ENCODE measurements at places on chromosomes 3 and 15.
A peak's percentile ranks its signal among the peaks of the same experiment; 100 is the strongest.

DNA sequence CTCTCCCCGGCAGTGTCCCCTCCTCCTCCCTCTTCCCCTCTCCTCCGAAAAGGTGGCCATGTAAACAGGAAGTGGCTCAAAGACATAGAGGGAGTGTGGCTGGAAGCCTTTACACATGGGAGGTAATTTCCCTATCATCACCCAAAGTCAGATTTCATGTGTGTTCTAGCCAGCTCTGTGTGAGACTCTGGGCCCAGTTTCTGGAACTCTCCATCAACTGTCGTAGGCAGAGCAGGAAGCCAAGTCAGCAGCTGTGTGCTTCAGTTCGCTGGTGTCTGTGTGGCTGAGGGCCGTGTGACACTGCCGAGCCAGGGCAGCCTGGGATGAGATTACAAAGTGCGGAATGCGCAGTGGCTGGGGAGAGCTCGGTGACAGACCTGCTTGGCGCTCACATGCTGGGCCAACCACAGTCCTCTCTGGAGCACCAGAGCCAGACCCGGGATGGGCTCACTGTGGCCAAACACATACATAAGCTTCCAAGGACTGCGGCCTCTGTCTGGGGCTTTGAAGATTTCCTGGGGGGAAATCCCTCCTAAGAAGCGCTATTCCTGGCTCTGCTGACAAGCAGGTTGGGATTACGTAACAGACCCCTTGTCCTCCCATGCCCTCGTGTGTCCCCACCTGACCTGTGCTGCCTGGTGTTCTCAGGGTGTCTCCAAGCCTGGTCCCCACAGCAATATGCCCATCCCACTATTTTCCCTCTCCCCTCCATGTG is 50.7 kb downstream of the UMPS start:
- no peak for DNase-seq

DNA sequence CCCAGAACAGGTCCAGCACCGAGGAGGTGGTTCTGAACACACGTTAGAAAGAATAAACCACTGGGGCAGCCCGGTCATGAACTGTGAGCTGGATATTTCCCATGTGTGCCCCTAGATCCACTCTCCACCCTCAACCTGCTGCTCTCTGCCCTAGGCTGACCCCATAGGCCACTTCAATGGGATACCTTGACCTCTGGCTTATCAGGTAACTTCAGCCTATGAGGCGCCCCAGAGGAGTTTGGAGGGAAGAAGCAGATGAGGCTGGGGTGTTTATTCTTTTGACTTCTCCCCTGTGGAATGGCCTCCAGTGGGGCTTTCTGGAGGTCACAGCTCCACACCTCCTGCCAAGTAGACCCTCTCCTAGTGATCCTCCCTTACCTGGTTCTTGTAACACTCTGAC is 47.7 kb upstream of the SLC7A14 start:
- no peak for DNase-seq

GRCh38 chr3:145182196-145182911 is 978.6 kb downstream of the PLOD2 start:
- no peak for DNase-seq

- DNase-seq, result no peak
Measured at GRCh38 chr15:29675791-29676301, 146.4 kb downstream of the TJP1 start.

GRCh38 chr3:45659661-45660566 is 29.3 kb upstream of the SACM1L start:
- DNase-seq, result peak; percentile 20

GRCh38 chr15:55254916-55255679 is 34.5 kb downstream of the RAB27A start:
- no peak for DNase-seq

GRCh38 chr15:38499651-38500050 is 45.7 kb downstream of the FAM98B start:
- DNase-seq, result no peak

GRCh38 chr3:132016061-132017041 is 18.5 kb downstream of the CPNE4 start:
- DNase-seq, result no peak

- no peak for DNase-seq
Measured at GRCh38 chr3:119862616-119863015, 80.7 kb downstream of the NR1I2 start.

DNA sequence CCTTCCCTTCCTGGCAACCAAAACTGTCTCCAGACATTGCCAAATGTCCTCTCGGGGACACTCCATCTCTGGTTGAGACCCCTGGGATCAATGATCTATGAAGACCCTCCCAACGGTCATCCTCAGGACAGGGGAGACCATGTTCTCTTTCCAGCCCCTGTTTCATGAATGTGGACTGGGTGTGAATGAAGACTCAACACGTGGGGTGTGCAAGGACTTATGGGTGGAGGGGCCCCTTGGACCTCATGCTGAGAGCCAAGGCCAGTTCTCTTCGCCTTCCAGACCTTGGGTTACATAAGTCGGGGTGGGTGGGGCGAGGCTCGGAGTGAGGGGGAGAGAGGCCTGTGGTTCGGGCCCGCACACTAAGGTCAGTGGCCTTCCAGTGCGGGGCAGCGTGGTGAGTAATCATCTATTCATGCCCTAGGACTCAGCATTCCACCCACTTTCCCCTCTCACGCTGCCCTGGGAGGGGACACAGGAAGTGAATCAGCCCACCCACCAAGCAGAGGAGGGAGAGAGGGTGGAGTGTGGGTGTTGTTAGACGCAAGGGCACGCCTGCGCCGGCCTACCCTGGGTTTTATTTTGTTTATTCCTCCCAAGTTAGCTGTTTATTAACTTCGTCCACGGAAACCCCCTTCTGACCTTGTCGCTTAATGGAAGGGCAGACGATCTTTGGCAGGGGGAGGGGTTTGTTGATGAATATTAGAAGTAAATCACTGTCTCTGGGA is 6.7 kb downstream of the PAQR5 start:
- DNase-seq, result no peak

GRCh38 chr3:172135820-172136219 is 96.4 kb downstream of the FNDC3B start:
- no peak for DNase-seq

Measured in GM12878 (cell line).